Natural killer cell treated with Interleukin-12 subunit alpha and Interleukin-12 subunit beta and Interleukin-15 and Interleukin-18, amount 100 ng/mL, for 72 hours (primary cell): ENCODE measurements at places on chromosomes 13 and 19. TPM values are rescaled to one million over a fixed set of nuclear protein-coding genes. Genes with fewer than 3 reads are reported as not detected.

DNA sequence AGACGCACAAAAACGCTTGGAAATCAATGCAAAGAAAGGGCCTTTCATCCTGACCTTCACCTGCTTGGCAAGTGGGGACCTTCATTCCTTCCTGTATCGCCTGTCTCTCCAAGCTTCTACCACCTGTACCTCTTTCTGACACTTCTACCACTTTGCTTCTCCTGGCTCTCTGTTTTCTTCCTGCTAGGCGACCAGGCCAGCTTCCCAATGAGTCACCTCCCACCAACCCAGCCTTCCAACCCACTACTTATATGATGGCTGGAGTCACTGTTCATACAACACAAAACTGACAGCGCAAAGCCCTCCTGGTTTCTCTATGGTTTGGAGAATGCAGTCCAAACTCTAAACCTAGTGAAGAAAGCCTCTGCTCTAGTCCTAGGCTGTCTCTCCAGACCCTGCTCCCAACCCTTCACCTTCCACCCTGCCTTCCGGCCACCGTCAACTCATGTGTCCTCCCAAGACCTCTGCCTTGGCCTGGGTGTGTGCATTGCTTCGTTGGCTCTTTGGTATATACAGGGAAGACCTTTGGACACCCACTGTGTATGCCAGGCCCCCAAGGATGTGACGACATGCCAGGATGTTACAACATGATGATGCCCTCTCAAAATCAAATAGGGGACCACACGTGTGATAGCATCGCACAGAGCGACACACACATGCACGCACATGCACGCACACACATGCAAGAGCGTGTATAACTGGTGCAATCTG is 148.5 kb downstream of the STK24 start:
- no peak overlapping the region for H3K27ac ChIP-seq
- no peak overlapping the region for H3K4me3 ChIP-seq
- no peak for DNase-seq
- H3K36me3 ChIP-seq: no peaks in the 10 kb centered on the region

Gene ITGBL1
- total RNA-seq: not detected

GRCh38 chr13:27401210-27401609 is 23.2 kb upstream of the GTF3A start:
- H3K36me3 ChIP-seq: no peaks in the 10 kb centered on the region
- no peaks in the 10 kb centered on the region for H3K27me3 ChIP-seq
- no peak overlapping the region for H3K4me3 ChIP-seq
- no peak for DNase-seq
- H3K4me1 ChIP-seq: no peaks in the 10 kb centered on the region

GRCh38 chr13:49113526-49114286 is 106.4 kb upstream of the MLNR start:
- peak overlapping the region; percentile 53 for H3K4me3 ChIP-seq
- peaks cover 16% of the 10 kb centered on the region for H3K4me1 ChIP-seq
- H3K36me3 ChIP-seq: peaks cover 11% of the 10 kb centered on the region
- no peak for DNase-seq
- peak overlapping the region; percentile 3 for H3K27ac ChIP-seq
- H3K27me3 ChIP-seq: no peaks in the 10 kb centered on the region

GRCh38 chr19:18905513-18906236 is 9.7 kb upstream of the CERS1 start:
- no peak overlapping the region for H3K4me3 ChIP-seq
- no peak overlapping the region for H3K27ac ChIP-seq
- no peak for DNase-seq
- H3K36me3 ChIP-seq: no peaks in the 10 kb centered on the region

Gene PRSS57
- 1.4 TPM for total RNA-seq

DNA sequence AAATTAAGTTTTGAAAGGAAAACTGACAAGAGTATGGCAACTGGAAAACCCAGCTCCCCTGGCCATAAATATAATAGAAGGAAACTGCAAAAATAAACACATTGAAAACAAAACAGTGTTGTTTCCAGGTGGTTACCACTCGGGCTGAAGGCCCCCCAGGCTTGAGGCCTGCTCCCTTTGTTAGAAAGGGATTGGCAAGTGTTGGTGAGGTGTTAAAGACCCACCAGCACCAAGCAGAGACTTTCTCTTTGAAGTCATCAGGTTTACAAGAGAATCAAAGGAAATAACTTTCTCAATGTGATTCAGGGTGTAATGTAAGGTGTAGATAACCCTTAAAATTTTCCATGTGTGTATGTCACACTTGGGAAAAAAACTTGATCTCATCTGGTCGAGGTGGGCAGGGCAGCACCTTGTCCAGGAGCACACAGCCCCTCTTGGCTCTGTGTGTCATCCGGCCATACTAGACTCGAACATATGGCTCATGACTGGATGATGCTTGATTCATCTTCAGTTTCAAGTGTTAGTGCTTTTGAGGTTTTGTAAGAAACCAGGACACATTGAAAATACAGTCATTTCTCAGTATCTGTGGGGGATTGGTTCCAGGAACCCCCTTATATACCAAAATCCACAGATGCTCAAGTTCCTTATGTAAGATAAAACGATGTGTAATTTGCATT is 7.8 kb downstream of the ACTN4 start:
- H3K27me3 ChIP-seq: no peaks in the 10 kb centered on the region
- DNase-seq: peak; percentile 73
- peak overlapping the region; percentile 79 for H3K4me3 ChIP-seq
- H3K4me1 ChIP-seq: peaks cover 79% of the 10 kb centered on the region

Gene RFX1
- total RNA-seq: 16.4 TPM

DNA sequence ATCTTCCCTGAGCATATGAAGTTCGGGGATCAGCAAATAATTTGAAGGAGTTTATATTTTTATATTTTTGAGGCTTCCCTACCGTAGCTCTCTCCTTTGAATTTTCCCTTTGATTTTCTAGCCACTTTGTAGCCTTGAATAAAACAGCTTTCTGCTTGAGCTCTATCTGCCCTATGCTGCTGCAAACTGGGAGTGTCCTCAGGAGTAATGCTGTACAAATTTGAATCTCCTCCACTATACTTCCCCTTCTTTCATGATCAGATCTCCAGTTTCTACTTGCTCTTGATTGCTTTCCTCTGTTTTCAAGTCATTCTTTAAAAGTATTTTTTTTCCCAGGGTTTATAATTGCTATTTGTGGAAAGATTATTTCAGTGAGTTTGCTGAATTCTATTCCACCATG is 14.6 kb downstream of the PDS5B start:
- no peak overlapping the region for H3K27ac ChIP-seq
- H3K4me3 ChIP-seq: no peak overlapping the region
- H3K4me1 ChIP-seq: peaks cover 57% of the 10 kb centered on the region
- no peaks in the 10 kb centered on the region for H3K27me3 ChIP-seq
- H3K36me3 ChIP-seq: peaks cover 11% of the 10 kb centered on the region
- DNase-seq: no peak

GRCh38 chr19:32201211-32201610 is 144.2 kb upstream of the ZNF507 start:
- H3K4me1 ChIP-seq: peaks cover 18% of the 10 kb centered on the region
- H3K27ac ChIP-seq: no peak overlapping the region
- no peak for DNase-seq
- no peak overlapping the region for H3K4me3 ChIP-seq
- no peaks in the 10 kb centered on the region for H3K27me3 ChIP-seq

DNA sequence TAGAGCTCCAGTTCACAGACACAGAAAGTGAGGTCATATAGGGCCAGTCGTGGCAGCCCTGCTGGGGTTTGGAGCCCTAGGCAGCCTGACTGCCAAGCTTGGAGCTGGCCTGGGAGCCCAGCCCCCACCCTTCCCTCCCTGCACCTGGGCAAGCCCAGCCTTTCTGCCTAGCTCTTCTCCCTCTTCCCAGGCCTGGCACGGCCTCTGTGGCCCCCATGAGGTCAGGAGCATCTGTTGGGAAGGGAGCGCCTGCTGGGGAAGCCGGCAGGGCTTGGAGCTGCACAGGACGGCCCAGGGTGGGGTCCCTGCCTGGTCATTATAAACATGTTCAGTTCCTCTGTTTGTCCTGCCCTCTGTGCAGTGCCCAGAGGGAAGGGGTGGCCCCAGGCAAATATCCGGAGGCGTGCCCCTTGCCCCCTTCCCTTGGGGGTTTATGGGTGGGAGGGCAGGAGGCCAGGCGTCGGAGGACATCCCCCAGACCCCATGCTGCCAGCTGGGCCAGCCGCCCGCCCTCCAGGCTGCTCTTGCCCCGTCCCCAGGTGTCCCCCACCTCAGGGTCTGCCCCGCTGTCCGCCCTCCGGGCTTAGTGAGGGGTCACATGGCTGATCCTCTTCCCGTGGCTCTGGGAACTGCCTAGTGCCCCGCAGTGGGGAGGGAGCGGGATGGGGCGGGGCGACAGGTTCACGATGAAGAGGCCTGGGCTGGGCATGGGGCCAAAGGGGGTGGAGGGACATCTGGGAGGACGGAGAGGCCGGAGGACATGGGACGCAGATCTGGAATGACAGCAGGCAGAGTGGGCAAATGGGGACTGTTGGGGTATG is 30.0 kb upstream of the NCCRP1 start:
- H3K4me1 ChIP-seq: peaks cover 7% of the 10 kb centered on the region
- H3K27me3 ChIP-seq: no peaks in the 10 kb centered on the region
- no peaks in the 10 kb centered on the region for H3K36me3 ChIP-seq
- no peak for DNase-seq

Gene MCF2L
- total RNA-seq: 0.74 TPM

Gene TRPC4
- total RNA-seq: not detected

GRCh38 chr19:2533686-2534422 is 57.9 kb downstream of the GADD45B start:
- peak overlapping the region; percentile 46 for H3K4me3 ChIP-seq
- no peaks in the 10 kb centered on the region for H3K36me3 ChIP-seq

DNA sequence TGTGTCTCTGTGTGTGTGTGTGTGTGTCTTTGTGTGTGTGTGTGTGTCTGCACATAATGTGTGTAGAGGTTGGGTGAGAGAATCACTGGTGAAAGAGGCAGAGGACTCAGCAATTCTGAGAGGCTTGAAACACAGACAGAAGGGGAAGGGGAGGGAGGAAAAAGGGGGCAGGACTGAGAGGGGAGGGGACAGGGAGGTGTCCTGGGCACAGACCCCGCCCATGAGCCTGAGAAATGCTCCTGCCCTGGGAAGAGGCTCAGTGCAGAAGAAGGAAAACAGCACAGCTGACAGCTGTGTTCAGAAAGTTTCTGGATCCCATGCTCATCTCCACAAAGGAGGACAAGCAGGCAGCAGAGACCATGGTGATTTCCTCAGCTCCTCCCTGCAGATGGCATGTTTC is 59.1 kb upstream of the CEACAM8 start:
- no peak overlapping the region for H3K4me3 ChIP-seq
- DNase-seq: no peak
- H3K27ac ChIP-seq: no peak overlapping the region
- peaks cover 15% of the 10 kb centered on the region for H3K27me3 ChIP-seq
- H3K36me3 ChIP-seq: no peaks in the 10 kb centered on the region
- no peaks in the 10 kb centered on the region for H3K4me1 ChIP-seq

Gene CDC34
- 46.5 TPM for total RNA-seq

DNA sequence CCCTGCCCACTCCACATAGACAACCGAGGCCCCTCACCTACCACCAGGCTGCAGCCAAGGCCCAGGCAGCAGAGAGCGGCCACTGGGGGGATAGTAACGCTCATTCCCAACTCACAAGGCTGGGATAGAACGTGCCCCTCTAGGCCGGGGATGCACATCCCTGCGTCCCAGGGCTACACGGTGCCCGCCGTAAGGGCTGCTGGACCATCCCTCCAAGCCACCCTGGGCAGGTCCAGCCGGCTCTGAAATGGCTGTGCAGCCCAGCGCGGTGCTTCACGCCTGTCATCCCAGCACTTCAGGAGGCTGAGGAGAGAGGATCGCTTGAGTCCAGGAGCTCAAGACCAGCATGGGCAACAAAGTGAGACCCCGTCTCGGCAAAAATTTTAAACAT is 3.2 kb downstream of the REXO1 start:
- H3K4me1 ChIP-seq: peaks cover 17% of the 10 kb centered on the region
- H3K27ac ChIP-seq: no peak overlapping the region
- H3K27me3 ChIP-seq: no peaks in the 10 kb centered on the region
- no peak for DNase-seq
- no peaks in the 10 kb centered on the region for H3K36me3 ChIP-seq

Gene MTUS2
- total RNA-seq: not detected

Gene ZNF579
- total RNA-seq: 6.5 TPM
